ENCODE measurements at places on chromosomes 4 and X.
A peak's percentile ranks its signal among the peaks of the same experiment; 100 is the strongest.

GRCh38 chrX:115054876-115055275 is 37.5 kb upstream of the IL13RA2 start:
- no peak for DNase-seq

GRCh38 chr4:185015108-185015507 is 3.2 kb upstream of the HELT start:
- DNase-seq = no peak

GRCh38 chrX:53318766-53319353 is 37.5 kb upstream of the IQSEC2 start:
- DNase-seq = no peak

DNA sequence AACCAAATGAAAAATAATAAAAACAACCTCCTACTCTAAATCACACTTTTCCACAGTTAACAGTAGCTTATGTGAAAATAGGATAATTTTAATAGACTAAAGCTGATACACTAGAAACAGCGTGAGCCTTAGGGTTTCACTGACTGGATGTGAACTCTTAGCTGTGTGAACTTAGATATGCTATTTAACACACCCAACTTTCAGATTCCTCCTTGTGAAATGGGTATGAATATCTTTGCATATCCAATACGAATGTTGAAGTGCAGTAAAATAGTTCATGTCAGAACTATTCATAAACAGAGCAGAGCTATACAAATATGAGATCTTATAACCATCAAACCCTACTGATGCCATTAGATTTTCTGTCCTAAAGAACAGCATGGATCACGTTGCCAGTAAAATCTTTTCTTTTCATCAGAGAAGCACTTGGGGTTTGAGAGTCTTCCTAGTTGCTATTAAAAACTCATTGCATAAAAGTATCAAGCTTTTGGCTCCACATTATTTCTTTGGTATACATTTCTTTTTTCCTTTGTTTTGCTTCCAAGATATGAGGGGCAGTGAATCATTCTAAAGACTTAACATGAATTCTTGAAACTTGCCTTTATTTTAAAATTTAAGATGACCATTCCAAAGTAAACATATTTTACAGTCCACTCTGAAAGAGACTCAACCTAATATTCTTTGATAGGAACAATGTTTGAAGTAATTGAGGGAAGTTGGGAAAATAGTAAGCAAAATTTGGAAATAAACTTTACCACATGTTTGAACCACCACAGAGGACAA is 102.4 kb downstream of the CPE start:
- DNase-seq = no peak

GRCh38 chr4:35709080-35709479 is 535.2 kb downstream of the ARAP2 start:
- no peak for DNase-seq

DNA sequence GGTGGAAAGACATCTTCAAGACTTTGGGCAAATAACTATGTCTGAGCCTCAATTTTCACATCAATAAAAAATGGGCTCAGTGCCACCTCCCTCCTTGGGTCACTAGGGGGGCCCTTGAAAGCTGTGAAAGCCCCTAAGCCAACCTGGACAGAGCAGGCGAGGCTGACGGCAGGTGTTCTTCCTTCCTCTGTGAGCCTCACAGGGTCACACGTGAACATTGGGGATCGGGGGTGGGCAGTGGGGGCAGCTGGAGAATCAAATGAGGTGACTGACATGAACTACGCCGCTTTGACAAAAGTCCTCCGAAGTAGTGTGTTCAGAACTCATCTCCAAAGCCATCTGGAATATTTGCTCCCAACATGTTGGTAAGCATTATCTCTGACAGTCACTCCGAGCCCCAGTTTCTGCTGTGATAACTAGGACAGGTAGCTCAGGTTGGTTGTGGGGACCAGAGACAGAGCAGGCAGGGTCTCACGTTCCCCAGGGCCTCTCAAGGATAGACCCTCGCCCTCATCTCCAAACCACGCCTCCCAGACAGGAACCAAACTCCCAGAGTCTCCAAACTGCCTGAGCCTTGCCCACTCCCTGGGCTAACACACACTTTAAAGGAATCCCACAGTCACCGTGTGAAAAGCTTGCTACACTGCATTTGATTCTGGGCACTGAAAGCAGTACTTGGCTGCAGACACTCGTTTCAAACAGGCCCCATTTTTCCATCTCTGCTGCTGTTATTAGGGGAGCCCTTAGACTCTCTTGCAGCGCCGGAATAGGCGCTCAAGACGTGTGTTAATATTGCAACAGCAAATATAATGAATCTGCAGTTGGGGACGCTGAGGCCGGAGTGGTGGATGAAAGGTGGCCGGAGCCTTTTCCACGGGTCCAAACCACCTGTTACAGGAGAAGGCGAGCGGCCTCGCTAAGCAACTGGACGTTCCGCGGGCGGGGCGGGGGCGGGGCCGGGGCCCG is 717 bp upstream of the WFS1 start:
- no peak for DNase-seq

- DNase-seq = no peak
Observed at GRCh38 chrX:23926015-23926414, 18.2 kb downstream of the CXorf58 start.

GRCh38 chr4:128913228-128913627 is 103.7 kb downstream of the JADE1 start:
- no peak for DNase-seq

- DNase-seq = no peak
Observed at GRCh38 chrX:131812847-131813825, 210.0 kb upstream of the STK26 start.

DNA sequence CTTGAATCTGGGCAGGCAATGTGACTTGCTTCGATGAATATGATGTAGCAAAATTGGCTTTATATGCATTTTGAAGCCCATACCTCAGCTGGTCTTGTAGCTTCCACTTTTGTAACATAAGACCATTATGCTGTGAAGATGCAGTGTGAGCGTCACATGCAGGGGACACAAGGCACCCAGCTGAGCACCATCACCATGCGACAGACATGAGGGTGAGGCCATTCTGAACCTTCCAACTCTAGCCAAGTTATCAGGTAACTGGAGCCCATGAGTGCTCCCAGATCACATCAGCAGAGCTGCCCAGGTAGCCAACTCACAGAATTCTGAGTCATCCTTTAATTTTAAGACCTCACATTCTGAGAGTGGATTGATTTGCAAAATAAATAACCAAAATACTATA is 705.9 kb downstream of the FSTL5 start:
- no peak for DNase-seq

- DNase-seq = no peak
Observed at GRCh38 chr4:181162676-181163075, 1080.5 kb upstream of the TENM3 start.

DNA sequence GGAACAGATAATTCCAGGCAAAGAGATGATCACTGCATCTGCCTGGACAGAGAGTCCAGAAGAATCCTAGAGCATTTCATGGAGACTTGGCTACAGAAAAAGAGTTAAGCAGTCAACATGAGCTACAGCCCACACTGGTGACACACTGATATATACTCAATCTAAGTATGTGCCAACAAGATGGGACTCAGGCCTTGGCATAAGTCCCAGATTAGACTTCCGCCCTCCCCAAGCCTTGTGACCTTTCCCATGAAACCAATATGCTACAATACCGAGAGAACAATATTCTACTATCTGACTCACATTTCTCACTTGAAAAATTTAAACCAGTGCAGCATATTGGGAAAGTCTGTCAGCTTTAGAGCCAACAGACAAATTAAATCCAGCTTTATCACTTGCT is 65.7 kb upstream of the SLITRK2 start:
- no peak for DNase-seq

DNA sequence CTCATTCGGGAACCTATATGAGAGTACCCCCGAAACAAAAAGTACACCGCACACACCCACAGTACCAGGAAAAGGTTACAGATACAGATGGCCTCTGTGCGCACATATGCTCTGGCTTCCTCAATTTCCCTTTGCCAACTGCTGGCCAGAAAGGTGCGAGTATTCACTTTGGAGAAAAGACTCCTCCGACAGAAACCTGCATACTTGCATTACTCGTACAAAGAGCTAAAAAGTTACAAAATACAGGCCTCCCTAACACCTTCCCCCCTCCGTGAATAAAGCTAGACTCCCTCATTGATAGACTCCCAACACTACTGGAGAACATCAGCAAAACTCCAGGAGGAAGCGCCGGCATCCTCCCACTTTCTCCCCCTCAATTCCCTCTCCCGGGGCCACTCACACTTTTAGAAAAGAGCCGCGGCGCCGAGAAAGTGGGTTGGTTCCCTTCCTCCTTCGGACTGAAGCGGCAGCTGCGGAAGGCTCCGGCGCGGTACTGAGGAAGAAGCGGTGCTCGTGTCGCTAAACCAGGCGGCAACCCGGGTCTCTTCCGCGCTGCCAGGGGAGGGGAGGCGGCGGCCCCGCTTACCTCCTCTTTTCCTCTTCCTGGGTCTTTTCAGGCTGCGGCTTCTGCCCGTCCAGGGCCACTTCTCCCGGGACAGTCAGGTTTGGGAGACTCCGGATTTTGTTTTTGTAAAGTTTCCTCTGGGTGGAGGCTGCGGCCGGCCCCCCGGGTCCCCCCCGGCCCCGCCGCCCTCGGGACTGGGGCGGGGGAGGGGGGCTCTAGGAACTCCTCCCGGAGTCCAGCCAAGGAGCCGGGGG is 1.1 kb downstream of the FBXW7 start:
- peak; percentile 28 for DNase-seq

DNA sequence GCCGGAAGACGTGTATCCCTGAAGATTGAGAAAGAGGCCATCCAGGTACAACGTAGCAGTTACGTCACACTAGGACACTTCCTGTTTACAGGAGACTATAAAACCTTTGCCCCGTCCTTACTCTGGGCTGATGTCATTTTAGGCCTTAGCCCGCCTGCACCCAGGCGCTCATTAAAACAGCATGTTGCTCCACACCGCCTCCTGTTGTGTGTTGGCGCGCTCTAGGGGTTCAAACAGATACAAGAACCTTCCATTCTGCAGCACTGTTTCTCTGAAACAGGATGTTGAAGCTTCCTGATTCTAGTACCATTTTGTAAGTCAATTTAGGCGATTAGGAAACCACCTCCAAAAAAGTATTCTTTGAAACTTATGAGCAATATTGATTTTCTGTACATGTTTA is 722.1 kb downstream of the PCDH7 start:
- no peak for DNase-seq

DNA sequence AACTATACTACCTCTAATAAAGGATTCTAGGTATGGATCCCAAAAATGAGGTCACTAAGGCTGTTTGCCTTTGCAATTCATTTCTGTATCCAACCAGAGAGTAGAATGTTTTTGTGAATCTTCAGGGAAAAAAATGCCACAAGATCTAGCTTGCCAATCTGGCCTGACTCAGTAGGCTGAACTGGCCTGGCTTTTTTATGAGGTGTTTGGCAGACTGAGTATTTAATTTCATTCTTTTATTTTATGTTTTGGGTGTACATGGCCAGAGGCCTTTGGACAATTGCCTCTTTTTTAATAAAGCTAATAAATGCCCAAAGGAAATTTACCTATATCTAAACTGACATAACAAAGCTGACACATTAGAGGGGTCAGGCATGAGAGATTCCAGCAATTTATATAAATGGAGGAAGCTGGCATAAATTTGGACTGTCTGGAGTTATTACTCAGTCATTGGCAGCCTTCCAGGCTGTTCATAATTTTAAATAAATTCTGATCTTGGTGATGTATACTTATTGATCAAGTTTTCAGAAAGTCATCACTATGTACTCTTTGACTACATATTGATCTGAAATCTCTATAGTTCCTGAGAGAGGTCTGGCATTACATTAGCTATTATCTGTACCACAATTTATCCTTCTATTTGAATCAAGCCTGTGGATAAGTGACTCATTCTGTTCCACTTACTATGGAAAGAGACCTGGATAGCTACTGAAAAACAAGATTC is 376.4 kb upstream of the NOCT start:
- DNase-seq = no peak

DNA sequence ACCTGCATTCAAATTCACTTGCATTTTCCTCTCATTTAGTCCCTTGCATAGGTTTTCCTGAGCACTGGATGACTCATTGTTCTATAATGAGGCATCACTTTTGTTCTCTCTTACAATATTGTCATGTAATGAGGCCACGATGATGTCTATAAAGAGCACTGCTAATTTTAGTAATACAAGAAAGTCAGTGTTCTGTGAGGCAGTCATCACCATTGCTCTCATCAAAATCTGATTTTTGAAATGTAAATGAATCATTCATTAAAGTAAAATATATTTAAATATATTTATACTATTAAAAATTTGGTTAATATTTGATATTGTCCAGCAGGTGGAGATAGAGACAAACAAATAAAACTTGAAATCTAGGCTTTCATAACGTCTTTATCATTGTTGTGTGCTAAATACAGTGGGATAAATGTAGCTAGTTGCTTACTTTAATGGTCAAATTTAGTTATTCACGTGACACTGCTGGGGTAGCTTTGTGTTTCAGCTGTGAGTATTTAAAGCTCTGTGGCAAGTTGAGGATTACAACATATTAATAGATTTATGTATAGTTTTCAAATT is 15.4 kb downstream of the HMGB2 start:
- DNase-seq = no peak

DNA sequence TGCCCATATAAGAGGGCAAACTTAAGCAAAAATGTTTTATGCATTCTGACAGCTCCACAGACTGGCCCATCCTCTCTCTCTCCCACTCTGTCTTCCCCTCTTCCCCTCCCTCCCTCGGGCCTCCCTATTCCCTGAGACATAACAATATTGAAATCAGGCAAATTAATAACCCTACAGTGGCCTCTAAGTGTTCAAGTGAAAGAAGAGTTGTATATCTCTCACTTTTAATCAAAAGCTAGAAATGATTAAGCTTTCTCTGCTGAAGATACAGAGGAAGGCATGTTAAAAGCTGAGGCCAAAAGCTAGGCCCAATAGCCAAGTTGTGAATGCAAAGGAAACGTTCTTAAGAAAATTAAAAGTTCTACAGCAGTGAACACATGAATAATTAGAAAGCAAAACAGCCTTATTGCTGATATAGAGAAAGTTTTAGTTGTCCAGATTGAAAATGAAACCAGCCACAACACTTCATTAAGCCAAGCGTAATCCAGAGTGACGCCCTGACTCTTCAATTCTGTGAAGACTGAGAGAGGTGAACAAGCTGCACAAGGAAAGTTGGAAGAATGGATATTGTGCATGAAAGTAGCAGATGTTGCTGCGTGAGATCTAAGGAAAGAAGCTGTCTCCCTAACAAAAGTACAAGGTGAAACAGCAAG is 54.9 kb downstream of the USO1 start:
- no peak for DNase-seq

GRCh38 chr4:100742045-100742444 is 224.2 kb upstream of the EMCN start:
- no peak for DNase-seq

DNA sequence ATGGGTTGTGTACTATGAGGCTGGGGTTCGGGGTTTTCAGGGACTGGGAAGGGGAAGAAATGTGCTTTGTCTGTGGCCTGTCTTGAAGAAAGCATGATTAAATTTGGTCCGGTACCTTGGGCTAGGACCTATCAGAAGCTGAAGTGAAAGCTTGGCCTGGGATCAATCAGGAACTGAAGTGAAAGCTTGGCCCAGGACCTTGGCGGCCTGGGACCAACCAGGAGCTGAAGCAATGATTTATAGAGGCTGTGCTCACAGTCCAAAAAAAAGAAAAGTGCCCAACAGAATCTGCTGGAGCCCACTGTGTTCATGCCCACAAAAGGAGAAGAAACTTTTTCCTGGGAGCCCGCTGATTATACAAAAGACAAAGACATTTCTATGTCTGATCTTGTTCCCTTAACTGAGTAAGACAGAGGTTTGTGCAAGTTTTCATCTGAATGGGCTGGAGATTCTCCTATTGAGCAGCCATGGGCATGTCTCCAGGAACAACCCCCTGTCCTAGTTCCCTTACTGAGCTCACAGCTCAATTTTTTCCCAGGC is 1427.9 kb downstream of the FAM133A start:
- DNase-seq = no peak
